ENCODE measurements at places on chromosomes 2 and 18. TPM values are rescaled to one million over a fixed set of nuclear protein-coding genes. Genes with fewer than 3 reads are reported as not detected.

GRCh38 chr2:20563833-20564232 is 87.1 kb downstream of the HS1BP3 start:
- no peak for DNase-seq

DNA sequence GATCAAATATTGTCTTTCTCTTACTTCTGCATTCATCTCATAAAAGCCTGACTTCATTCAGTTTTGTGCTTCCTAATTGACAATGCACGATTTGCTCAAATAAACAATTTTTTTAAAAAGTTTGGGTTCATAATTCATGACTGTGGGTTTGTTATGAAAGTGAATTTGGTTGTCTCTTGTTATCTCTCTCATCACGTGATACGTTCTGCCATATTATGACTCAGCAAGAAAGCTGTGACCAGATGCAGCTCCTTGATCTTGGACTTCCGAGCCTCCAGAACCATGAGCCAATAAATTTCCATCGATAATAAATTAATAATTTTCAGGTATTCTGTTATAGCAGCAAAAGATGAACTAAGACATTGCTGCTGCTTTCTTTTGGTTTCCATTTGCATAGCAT is 156.5 kb upstream of the LRATD1 start:
- DNase-seq, result no peak

Gene C18orf54
- 9.5 TPM for total RNA-seq

Gene LINC00305
- total RNA-seq, result not detected

Gene ALLC
- not detected for total RNA-seq
